ENCODE measurements at places on chromosomes 12 and 14. TPM values are rescaled to one million over a fixed set of nuclear protein-coding genes. Genes with fewer than 3 reads are reported as not detected.

Gene ZNF605
- total RNA-seq: 8.9 TPM

GRCh38 chr12:81956468-81956860 lies 197.3 kb upstream of the PPFIA2 start:
- DNase-seq: no peak
- H3K36me3 ChIP-seq: no peaks in the 10 kb centered on the region
- no peaks in the 10 kb centered on the region for H3K4me1 ChIP-seq
- no peaks in the 10 kb centered on the region for H3K27me3 ChIP-seq

DNA sequence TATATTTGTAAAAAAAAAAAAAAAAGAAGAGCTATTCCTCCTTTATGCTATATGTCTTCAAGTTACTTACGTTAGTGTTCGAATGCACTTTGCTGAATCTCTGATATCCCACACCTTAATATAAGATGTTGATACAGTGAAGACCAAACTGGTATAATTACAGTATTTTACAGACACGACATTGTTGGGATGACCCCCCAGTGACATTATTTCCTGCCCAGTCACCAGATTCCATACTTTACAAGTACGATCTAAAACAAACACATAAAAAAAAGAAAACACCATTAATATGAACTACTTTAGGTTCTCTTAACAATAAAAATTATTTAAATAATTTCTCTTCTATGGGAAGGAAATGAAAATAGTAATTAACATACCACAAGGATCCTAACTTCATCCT lies 133.4 kb downstream of the KIF21A start:
- H3K27me3 ChIP-seq: no peaks in the 10 kb centered on the region
- no peak overlapping the region for H3K4me3 ChIP-seq
- peaks cover 21% of the 10 kb centered on the region for H3K36me3 ChIP-seq
- H3K27ac ChIP-seq: no peak overlapping the region
- DNase-seq: no peak
- no peaks in the 10 kb centered on the region for H3K4me1 ChIP-seq

- H3K4me1 ChIP-seq: peaks cover 94% of the 10 kb centered on the region
- no peaks in the 10 kb centered on the region for H3K27me3 ChIP-seq
- DNase-seq: no peak
- H3K27ac ChIP-seq: peak overlapping the region; percentile 91
- H3K4me3 ChIP-seq: peak overlapping the region; percentile 73
Observed at GRCh38 chr14:22533057-22533704, 55.8 kb downstream of the DAD1 start.

Gene EPS8
- 1.4 TPM for total RNA-seq

Gene SOCS2
- total RNA-seq: 24.6 TPM

Gene FERMT2
- total RNA-seq: 0.41 TPM

DNA sequence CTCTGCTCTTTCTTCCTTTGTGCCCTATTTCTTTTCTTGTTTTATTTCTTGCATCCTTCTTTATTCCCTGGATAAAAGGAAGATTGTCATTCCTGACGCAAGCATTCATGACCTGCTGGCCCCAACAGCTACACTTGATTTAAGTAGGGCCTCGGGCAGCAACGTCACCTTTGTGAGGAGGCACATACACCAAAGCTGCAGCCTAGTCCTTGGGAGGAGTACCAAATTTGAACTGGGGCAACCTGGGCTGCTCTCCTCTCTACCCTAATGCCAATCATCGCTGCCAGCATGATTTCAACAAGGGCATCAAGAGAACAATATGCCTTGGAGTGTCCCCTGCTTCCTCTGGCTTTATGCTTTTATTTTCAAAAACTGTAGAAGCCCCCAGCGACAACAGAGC lies 76.4 kb downstream of the C12orf50 start:
- DNase-seq: no peak
- no peaks in the 10 kb centered on the region for H3K36me3 ChIP-seq
- H3K27ac ChIP-seq: no peak overlapping the region
- H3K4me3 ChIP-seq: no peak overlapping the region
- no peaks in the 10 kb centered on the region for H3K27me3 ChIP-seq

- H3K27me3 ChIP-seq: no peaks in the 10 kb centered on the region
- H3K36me3 ChIP-seq: no peaks in the 10 kb centered on the region
- no peaks in the 10 kb centered on the region for H3K4me1 ChIP-seq
- H3K27ac ChIP-seq: no peak overlapping the region
- no peak for DNase-seq
Observed at GRCh38 chr12:15651371-15651770, 137.8 kb downstream of the EPS8 start.

Gene CLEC1A
- total RNA-seq: not detected

DNA sequence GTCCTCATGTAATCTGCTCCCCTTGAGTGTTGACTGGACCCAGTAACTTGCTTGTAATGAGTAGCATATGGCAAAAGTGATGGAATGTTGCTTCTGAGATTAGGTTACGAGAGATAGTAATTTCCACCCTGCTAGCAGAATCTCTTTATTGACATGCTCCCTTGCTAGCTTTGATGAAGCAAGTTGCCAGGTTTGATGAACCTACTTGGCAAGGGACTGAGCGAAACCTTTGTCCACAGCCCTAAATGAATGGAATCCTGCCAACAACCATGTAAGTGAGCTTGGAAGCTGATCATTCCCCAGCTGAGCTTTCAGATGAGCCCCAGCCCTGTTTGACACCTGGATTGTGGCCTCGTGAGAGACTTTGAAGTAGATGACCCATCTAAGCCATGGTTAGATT lies 120.8 kb upstream of the PLXNC1 start:
- H3K4me1 ChIP-seq: peaks cover 5% of the 10 kb centered on the region
- peaks cover 18% of the 10 kb centered on the region for H3K27me3 ChIP-seq
- H3K4me3 ChIP-seq: no peak overlapping the region
- DNase-seq: no peak
- no peaks in the 10 kb centered on the region for H3K36me3 ChIP-seq

DNA sequence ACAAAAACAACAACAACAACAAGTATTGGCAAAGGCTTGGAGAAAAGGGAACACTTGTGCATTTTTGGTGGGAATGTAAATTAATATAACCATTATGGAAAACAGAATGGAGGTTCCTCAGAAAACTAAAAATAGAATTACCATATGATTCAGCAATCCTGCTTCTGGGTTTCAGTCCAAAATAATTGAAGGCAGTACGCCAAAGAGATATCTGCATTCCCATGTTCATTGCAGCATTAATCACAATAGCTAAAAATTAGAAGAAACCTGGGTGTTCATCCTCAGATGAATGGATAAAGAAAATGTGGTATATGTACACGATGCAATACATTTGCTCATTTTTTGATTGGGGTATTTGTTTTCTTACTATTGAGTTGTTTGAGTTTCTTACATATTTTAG lies 813.0 kb downstream of the NRXN3 start:
- DNase-seq: no peak
- H3K4me3 ChIP-seq: no peak overlapping the region
- no peaks in the 10 kb centered on the region for H3K4me1 ChIP-seq
- H3K27ac ChIP-seq: no peak overlapping the region
- H3K27me3 ChIP-seq: no peaks in the 10 kb centered on the region

Gene RASSF9
- total RNA-seq: not detected

Gene TEX52
- not detected for total RNA-seq

DNA sequence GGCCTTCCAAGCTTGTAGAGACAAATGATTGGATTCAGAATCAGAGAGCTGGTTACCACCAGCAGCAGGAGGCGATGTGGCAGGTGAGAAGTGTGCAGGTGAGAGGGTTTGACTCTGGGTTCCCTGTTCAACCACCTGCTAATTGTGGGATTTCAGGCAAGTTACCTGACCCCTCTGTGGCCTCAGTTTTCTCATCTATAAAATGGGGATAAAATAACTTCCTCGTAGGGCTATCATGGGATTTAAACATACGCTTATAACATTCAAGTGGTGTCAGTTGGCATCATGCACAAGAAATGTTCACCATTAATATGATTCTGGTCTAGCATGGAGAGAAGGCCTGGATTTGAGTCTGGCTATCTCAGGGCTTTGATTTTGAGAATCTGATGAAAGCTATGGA lies 143.8 kb upstream of the MYL2 start:
- peaks cover 6% of the 10 kb centered on the region for H3K4me1 ChIP-seq
- no peak for DNase-seq
- no peak overlapping the region for H3K27ac ChIP-seq
- H3K36me3 ChIP-seq: no peaks in the 10 kb centered on the region
- peaks cover 3% of the 10 kb centered on the region for H3K27me3 ChIP-seq

GRCh38 chr14:97380539-97380941 lies 583.4 kb downstream of the VRK1 start:
- H3K4me1 ChIP-seq: peaks cover 54% of the 10 kb centered on the region
- no peaks in the 10 kb centered on the region for H3K27me3 ChIP-seq
- H3K27ac ChIP-seq: peak overlapping the region; percentile 63
- H3K4me3 ChIP-seq: no peak overlapping the region

GRCh38 chr12:104680070-104680469 lies 223.3 kb downstream of the CHST11 start:
- DNase-seq: peak; percentile 70
- no peak overlapping the region for H3K4me3 ChIP-seq
- peak overlapping the region; percentile 70 for H3K27ac ChIP-seq
- no peaks in the 10 kb centered on the region for H3K27me3 ChIP-seq

DNA sequence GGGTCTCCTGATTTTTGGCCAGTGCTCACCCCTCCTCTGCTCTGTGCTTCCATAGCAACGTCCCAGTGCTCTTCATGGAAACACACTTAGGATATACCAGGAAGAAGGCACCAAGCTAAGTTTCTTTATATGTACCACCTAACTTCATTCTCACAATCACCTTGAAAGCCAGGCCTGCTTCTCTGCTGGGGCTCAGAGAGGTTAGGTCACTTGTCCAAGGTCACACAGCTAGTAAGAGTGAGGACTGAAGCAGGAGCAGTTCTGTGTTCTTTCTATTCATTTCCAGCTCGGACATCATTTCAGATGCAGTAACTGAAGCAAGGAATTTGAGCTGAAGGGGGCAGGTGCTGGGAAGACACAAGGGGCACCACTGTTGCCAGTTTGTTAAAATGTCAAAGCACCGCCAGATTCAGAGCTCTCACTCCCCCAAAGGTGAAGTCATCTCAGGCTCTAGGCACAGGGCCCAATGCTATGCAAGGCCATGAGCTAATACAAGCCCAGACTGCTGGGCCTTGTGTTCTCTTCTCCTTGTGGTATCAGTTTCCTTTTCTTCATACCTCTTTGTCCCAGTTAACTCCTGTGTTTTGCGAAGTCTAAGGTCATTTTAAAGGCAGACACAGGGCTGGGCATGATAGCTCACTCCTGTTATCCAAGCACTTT lies 19.7 kb upstream of the YY1 start:
- H3K27me3 ChIP-seq: no peaks in the 10 kb centered on the region
- no peaks in the 10 kb centered on the region for H3K36me3 ChIP-seq
- no peak overlapping the region for H3K4me3 ChIP-seq
- H3K4me1 ChIP-seq: peaks cover 34% of the 10 kb centered on the region
- no peak overlapping the region for H3K27ac ChIP-seq

DNA sequence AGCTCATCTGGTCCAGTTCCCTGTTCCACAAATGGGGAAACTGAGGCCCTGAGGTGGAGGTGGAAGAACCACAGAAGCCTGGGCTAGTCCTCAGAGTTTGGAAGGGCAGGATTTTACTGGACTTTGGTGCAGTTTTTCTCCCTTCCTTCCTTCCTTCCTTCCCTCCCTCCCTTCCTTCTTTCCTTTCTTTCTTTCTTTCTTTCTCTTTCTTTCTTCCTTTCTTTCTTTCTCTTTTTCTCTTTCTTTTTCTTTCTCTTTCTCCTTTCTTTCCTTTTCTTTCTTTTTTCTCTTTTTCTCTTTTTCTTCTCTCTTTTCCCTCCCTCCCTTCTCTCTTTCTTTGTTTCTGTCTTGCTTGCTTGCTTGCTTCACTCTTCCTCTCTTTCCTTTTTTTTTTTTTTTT lies 95.7 kb upstream of the TBX3 start:
- H3K27me3 ChIP-seq: no peaks in the 10 kb centered on the region
- no peak for DNase-seq
- no peak overlapping the region for H3K4me3 ChIP-seq
- no peaks in the 10 kb centered on the region for H3K4me1 ChIP-seq

GRCh38 chr12:54975272-54975671 lies 9.3 kb downstream of the TESPA1 start:
- H3K4me1 ChIP-seq: peaks cover 51% of the 10 kb centered on the region
- no peak for DNase-seq
- H3K27ac ChIP-seq: no peak overlapping the region
- H3K27me3 ChIP-seq: no peaks in the 10 kb centered on the region
- peaks cover 52% of the 10 kb centered on the region for H3K36me3 ChIP-seq
- H3K4me3 ChIP-seq: no peak overlapping the region

DNA sequence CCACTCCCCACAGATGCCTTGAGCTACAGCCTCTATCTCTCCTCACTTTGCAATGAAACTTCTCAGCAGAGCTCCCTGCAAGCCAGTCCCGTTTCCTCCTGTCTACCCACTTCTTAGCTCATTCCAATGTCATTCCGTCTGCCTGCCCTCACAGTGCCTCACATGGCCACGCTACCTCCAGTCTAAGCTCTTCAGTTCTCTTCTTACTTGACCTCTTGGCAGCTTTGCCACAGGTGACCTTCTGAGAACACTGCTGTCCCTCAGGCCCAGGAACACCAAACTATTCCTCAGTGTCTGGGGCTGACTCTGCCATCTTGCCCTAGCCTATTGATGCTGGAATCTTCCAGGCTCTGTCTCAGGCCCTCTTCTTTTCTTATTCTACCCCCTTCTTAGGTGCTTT lies 110.1 kb downstream of the EGLN3 start:
- H3K36me3 ChIP-seq: no peaks in the 10 kb centered on the region
- no peak overlapping the region for H3K4me3 ChIP-seq
- H3K4me1 ChIP-seq: peaks cover 27% of the 10 kb centered on the region

DNA sequence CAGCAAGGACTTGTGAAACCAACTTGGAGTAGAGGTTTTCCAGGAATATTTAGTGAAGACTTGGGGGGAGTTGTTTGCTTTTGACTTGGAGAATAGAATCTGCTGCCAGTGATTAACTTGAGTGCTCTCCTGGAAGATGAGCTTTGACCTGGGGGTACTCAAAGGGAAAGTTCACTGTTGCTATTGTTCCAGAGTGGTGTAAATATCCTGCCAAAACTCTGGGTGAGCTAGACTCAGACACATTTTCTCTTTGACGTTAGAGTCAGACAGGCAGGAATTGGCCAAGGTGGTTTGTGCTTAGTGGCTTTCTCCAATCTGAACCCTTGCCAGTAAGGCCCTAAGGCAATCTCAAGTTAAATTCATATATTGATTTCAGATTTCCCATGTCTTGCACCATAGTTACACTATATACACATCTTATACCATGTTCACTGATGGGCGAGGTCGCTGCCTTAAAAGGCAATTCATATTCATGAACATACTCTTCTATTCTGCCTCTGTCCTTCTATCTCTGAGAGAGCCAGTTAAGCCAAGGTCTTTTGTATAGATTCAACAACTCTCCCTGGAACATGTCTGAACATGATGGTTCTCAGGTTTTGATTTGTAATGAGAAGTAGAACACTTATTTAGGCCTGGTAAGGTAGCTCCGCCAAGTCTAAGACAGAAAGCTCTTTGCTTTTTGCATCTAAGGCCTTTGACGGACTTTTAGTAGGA lies 204.6 kb upstream of the SLC38A2 start:
- H3K4me1 ChIP-seq: no peaks in the 10 kb centered on the region
- no peak overlapping the region for H3K4me3 ChIP-seq
- H3K27me3 ChIP-seq: no peaks in the 10 kb centered on the region
- DNase-seq: no peak

Gene MEG3
- not detected for total RNA-seq

- peaks cover 81% of the 10 kb centered on the region for H3K4me1 ChIP-seq
- H3K36me3 ChIP-seq: peaks cover 4% of the 10 kb centered on the region
- no peak overlapping the region for H3K4me3 ChIP-seq
Observed at GRCh38 chr12:75982169-75982564, 49.4 kb downstream of the PHLDA1 start.

Gene LRRC43
- not detected for total RNA-seq

Gene RPGRIP1
- total RNA-seq: not detected

GRCh38 chr12:42343721-42344120 lies 17.8 kb downstream of the PPHLN1 start:
- H3K4me1 ChIP-seq: peaks cover 16% of the 10 kb centered on the region
- H3K4me3 ChIP-seq: no peak overlapping the region
- H3K27me3 ChIP-seq: no peaks in the 10 kb centered on the region
- no peak overlapping the region for H3K27ac ChIP-seq
- H3K36me3 ChIP-seq: peaks cover 24% of the 10 kb centered on the region

GRCh38 chr14:91059576-91060350 lies 678 bp downstream of the RPS6KA5 start:
- H3K4me3 ChIP-seq: peak overlapping the region; percentile 76
- H3K36me3 ChIP-seq: peaks cover 46% of the 10 kb centered on the region
- H3K27ac ChIP-seq: peak overlapping the region; percentile 78

Measured in activated CD8-positive, alpha-beta memory T cell treated with anti-CD3 and anti-CD28 coated beads, Interleukin-2, amount 10 ng/mL, durations not matched to agents 7 days and 5 days (primary cell).